ENCODE measurements at places on chromosomes 16 and 17.
A peak's percentile ranks its signal among the peaks of the same experiment; 100 is the strongest.

DNA sequence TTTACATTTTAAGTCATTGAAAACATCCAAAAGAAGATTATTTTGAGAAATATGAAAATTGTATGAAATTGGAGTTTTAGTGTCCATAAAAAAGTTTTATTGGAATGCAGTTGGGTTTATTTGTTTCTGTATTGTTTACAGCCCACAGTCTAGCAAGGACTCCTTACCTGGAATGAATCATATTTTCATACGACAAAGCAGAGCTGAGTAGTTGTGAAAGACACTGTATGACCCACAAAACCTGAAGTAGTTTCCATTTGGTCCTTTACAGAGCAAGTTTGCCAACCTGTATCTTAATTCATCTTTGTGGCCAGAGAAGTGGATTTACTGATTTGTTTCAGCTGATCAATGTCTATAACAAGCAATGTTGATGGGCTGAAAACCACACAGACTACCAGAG, 10.3 kb downstream of the CCL18 start:
- no peak for DNase-seq

DNA sequence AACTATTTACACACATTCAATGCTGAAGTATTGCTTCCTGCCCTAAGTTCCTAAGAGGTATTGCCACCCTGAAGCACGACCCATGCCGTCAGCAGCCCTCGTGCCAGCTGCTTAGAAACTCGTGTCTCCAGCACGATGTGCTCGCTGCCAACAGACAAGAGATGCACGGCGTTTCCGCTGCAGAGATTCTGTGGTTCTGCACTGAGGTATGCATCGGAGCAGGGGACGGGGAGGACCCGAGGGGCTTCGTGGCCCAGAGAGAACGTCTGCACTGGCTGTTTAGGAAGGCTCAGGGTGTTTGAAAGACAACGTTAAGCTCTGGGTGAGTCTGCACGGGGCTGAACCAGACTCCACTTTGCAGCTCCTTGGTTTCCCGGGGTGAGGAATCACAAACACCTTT, 82.7 kb upstream of the CREBBP start:
- DNase-seq: no peak

- no peak for DNase-seq
These were observed 42.2 kb downstream of the PAFAH1B1 start for GRCh38 chr17:2635675-2636074.

GRCh38 chr16:4404967-4405696, 11.3 kb downstream of the CORO7 start:
- DNase-seq: no peak

DNA sequence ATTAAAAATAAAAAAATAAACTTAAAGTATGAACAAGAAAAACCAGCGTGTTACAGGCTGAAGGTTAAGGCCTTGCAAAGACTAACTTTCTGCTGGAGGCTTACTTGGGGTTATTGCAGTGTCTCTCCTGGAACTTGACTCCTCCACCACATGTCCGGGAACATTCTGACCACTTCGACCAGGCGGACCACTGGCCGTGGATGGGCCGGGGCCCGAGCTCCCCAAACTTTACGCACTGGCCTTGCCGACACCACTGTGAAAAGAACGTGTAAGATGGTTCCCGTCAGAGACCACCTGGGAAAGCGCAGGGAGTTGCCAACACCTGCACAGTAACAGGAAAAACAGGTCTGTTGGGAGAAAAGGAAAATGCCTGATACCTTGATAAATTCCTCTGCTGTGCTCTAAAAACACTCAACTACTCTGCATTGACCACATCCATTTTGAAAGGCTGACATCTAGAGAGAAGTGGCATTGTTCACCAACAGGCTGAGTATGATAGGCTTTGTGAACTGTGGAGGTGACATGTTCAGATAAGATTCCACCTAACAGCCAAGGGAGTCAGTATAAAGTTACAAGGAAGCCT, 99.1 kb downstream of the ADAMTS18 start:
- DNase-seq: no peak

GRCh38 chr17:39183045-39183444, 14.4 kb downstream of the CACNB1 start:
- no peak for DNase-seq

DNA sequence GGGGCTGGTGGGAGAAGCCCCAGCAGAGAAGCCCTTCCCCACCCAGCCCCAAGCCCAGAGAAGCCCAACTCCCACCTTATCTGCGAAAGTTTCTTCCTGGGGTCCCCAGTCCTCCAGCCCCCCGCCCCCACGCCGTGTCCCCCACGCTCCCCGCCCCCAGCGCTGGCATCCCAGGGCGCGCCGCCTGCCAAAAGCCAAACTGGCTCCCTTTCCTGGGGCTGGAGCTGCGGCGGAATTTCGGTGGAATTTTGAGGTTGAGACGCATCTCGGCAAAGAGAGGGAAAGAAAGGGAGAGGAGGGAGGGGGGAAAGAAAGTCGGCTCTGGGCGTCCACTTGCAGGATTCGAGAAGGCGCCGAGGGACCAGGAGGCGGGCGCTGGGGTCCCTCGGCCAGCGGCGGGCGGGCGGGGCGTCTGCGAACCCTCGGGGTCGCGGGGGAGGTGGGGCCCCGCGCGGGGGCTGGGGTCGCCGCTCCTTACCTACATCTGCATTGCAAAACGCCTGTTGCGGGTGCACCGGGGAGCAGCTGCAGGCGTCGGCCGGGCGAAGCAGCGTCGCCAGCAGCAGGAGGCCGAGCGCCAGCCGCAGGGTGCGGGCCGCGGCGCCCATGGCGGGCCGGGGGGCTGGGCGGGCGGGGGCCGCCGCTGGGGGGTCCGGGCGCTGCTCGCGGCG, 571 bp downstream of the TIMP2 start:
- DNase-seq: no peak

- DNase-seq: no peak
These were observed 62.6 kb downstream of the ENGASE start for GRCh38 chr17:79137015-79137788.

DNA sequence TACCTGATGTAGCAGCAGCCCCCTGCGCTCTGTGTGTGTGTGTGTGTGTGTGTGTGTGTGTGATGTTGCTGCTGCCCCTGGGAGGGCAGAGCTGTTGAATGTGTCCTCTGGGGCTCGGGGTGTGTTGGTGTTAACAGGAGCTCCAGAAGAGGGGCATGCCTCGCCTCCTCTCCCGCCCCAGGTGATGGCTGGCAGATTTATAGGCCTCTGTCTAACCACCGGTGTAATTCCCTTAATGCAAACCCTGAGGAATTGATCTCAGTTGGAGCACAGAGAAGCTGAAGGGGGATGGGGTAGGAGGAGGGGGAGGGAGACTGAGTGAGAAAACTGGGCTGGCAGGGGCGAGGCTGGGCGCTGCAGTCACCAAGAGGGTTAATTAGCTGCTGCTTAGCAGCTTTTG, 10.0 kb downstream of the CACNA1G start:
- DNase-seq: no peak

GRCh38 chr17:62898239-62898864, 67.7 kb upstream of the TANC2 start:
- no peak for DNase-seq

- no peak for DNase-seq
These were observed 5.4 kb upstream of the STAC2 start for GRCh38 chr17:39231091-39231561.

DNA sequence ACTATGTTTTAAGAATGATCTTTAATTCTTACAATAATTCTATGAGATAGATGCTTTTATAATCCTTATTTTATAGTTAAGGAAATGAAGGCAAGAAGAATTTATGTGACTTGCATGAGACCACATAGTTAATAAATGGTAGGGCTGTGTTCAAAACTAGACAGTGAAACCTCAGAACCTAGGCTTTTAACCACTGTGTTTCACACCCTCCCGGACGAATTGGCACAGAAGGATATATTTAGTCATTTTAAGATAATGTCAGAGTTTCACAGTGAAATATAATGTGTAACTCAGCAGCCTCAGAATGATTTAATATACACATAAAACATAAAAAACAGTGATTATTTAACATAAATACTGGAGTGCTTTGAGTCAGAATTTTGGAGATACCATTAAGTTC, 57.0 kb downstream of the NSRP1 start:
- no peak for DNase-seq

- DNase-seq: no peak
These were observed 30.6 kb upstream of the TNRC6C start for GRCh38 chr17:77927777-77928518.

DNA sequence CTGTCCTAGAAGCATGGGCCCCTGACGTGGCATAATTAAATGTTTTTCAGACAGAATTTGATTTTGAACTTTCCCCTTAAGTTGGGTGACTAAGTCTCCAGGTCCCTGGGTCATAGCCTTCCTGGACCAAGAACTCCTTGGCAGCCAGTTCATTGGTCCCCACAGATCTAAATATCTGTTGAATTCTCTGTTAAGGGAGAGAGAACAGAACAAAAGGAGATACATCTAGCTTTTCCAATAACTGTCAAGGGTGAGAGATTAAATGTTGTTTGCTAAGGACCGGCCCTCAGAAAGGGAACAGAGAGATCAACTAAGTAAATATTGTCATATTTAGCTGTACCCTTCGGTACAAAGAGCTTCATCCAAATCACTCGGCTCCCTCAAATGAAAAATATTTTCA, 78.2 kb upstream of the NOL11 start:
- DNase-seq: peak; percentile 11

DNA sequence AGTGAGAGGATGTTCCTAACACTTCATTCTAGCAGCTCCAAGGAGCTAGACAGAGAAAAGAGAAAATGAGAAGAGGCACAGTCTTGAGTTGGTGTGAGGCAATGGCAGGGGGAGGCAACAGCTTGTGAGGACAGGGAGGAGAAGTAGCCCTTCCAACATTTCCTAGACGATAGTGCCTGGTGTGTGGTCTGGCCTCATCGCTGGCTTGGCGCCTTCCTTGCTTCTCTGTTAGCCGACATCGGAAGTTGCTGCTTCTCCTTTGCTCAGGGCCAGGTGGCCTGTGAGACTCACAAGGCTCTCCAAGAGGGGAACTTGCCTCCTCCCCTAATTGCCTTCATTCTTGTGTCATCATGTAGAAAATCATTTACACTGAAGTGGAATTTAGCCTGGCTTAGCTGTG, 208.7 kb downstream of the MAP2K4 start:
- no peak for DNase-seq

DNA sequence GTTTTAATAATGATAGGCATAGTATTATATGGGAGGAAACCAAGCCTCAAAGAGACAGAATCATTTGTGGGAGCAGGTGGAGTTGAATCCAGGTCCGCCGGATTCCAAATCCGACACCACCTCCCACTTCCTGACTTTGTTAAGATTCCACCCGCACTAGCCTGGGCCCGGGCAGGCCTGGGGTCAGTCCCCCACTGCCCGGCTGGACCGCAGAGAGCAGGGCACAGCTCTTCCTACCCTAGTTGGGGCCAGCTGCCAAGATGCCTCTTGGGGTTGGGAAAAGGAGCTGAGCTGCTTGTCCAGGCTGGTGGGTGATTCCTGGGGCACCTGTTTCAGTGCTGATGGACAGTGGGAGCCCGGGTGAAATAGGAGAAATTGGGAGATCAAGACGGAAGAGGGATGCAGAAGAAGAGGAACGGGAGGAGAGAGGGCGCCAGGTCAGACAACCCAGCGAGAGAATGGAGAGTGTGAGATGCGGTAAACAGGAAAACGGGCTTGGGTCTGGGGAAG, 53.9 kb downstream of the OR1D5 start:
- DNase-seq: no peak

DNA sequence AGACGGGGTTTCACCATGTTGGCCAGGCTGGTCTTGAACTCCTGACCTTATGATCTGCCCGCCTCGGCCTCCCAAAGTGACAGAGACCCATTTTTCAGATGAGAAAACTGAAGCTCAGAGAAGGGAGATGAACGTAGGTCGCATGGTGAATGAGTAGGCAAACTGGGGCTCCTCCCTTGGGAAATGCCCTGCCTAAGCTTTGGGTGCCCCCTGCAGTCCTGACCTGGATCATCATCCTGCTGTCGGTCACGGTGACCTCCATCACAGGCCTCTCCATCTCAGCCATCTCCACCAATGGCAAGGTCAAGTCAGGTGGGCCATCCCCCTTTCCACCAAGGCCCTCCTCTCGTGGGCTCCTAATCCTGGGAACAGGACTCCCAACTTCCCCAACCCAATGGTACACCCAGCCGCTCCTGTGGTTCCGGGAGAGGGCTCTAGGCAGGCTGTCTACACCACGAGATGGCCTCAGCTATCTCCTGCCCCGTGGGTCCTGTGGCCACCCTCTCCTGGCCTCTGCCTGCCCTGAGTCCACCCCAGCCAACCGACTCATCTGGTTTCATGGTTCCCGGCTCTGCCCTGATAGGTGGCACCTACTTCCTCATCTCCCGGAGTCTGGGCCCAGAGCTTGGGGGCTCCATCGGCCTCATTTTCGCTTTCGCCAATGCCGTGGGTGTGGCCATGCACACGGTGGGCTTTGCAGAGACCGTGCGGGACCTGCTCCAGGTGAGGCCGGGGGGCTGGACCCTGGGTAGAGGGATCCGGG, 4.7 kb downstream of the SLC12A3 start:
- no peak for DNase-seq

GRCh38 chr16:9091867-9092281, 430 bp downstream of the HAPSTR1 start:
- DNase-seq: no peak

- peak; percentile 78 for DNase-seq
These were observed at the start of gene MYO1D for GRCh38 chr17:32876417-32877163. MYO1D (minus strand) TSS chr17:32877124; CDS start chr17:32876872, 252 bp downstream.

DNA sequence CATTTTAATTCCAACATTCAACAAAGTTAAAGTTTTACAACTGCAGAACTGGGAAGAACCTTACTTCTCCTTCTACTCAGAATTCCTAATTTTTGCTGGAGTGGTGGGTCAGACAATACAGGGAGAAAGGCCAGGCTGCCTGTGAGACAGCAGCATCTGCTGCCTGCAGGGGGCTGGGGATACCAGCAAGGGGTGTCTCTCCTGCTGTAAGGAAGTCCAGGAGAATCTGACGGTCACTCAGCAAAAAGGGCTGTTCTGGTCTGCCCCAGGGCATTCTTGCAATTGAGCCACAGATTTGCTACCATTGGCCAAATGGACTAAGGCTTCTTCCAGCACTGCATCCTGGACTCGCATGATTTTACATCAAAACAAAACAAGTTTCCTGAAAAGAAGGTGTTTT, 426.6 kb upstream of the CDH11 start:
- DNase-seq: no peak

Data from NCI-H774 (cell line).